NCI-H345 (cell line): ENCODE measurements at places on chromosomes 7 and 10.

DNA sequence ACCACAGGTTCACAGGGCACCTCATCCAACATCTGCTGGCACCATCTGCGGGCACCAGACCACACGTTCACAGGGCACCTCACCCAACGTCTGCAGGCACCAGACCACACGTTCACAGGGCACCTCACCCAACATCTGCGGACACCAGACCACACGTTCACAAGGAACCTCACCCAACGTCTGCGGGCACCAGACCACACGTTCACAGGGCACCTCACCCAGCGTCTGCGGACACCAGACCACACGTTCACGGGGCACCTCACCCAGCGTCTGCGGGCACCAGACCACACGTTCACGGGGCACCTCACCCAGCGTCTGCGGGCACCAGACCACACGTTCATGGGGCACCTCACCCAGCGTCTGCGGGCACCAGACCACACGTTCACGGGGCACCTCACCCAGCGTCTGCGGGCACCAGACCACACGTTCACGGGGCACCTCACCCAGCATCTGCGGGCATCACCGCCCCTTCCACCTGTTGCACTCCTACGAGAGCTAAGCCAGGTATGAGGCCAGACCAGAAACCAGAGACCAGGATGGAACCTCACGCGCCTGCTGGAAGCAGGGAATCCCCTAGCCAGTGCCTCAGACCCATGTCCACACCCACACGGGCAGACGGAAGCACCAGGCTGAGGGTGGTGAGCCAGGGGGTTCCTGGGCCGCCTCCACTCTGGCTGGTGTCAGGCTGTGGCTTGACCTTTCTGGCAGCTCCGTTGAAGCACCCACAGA is 182.8 kb downstream of the MAD1L1 start:
- DNase-seq = no peak

DNA sequence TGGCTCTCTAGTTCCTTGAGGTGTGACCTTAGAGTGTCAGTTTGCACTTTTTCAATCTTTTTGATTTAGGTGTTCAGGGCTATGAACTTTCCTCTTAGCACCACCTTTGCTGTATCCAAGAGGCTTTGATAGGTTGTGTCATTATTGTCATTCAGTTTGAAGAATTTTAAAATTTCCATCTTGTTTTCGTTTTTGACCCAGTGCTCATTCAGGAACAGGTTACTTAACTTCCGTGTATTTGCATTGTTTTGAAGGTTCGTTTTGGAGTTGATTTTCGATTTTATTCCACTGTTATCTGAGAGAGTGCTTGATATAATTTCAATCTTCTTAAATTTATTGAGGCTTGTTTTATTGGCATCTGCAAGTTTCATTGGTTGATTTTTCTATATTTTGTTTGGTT is 37.3 kb downstream of the FANK1 start:
- DNase-seq = no peak

- no peak for DNase-seq
Measured at GRCh38 chr7:1930381-1931065, 260.4 kb downstream of the ELFN1 start.

- no peak for DNase-seq
Measured at GRCh38 chr10:64313967-64314366, 792.8 kb downstream of the REEP3 start.
